ENCODE measurements at places on chromosomes 11 and 22. TPM values are rescaled to one million over a fixed set of nuclear protein-coding genes. Genes with fewer than 3 reads are reported as not detected.

GRCh38 chr11:27949951-27950738, 157.8 kb downstream of the KIF18A start:
- DNase-seq, result no peak

DNA sequence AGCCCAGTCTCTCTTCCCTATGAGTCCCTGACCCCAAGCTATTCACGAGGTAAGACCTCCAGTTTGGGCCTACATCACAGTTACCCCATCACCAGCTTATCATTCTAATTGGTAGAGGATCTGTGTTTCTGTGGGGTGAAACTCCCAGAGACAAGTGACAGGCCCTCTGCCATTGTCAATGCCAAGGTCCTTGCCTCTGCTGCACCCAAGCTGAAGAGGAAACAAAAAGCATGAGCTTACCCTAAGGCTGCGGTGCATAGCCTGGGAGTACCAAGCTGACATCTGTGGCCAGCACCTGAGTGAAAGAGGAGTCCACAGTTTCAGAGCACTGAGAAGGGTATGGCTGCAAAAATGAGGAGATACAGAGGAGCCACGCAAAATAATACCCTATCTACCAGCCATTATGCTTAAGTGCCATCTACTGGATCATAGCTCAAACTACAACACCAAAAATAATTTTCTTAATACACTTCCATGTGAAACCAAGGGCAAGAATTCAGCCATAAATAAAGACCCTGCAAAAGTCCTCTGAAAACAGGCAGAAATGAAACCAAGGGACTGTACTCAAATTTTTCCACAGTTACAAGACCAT, 62.3 kb upstream of the ANO5 start:
- no peak for DNase-seq

GRCh38 chr11:73340164-73340563, 32.1 kb downstream of the ARHGEF17 start:
- no peak for DNase-seq

DNA sequence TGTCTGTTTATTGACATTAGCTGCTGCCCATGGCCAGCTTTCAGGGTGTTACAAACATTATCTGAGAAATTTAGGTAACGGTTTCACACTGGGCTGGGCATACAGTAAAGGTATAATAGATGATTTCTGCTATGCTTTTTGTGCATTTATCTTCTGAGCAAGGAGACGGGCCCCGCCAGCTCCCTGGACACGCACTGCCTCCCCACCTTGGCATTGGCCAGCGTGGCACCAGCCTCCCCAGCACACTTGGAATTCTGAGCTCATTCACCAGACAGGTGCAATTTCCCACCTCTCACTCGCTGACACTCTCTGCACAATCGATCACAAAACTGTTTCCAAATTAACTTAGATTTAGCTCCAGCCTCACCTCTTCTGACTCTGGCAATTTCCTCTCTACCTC, 222.8 kb downstream of the CEP164 start:
- no peak for DNase-seq

DNA sequence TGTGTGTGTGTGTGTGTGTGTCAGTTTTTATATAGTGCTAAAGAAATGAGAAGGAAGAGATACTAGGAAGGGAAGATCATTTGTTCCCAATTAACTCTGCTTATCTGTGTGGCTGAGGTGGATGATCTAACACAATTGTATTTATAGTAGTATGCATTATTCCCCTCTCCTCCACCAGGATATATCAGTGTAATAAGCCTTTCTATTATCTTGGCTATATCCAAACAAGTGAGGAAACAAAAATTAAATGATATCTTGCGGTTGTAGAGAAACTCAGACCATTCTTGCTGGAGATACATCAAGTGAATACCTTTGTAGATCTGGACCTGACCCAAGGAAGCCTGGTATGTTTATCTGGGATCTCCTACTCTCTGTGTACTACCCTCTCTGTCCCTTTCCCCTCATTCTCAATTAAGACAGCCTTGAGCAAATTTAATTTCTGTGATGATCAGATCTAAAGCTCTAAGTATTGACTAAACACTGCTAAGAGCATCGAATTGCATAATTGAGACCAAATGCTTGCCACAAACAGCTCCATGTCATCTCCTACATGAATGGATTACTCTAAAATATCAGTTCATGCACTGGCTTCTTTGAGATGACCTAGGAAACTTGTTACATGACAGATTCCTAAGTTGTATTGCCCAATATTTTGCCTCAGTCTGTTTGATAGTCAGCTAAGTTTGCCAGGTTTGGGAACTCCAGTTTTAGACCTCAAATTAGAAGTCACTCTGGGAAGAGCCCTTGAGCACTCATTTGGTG, 185.3 kb upstream of the CTSC start:
- DNase-seq, result no peak

GRCh38 chr11:87908086-87908485, 267.2 kb downstream of the RAB38 start:
- no peak for DNase-seq

DNA sequence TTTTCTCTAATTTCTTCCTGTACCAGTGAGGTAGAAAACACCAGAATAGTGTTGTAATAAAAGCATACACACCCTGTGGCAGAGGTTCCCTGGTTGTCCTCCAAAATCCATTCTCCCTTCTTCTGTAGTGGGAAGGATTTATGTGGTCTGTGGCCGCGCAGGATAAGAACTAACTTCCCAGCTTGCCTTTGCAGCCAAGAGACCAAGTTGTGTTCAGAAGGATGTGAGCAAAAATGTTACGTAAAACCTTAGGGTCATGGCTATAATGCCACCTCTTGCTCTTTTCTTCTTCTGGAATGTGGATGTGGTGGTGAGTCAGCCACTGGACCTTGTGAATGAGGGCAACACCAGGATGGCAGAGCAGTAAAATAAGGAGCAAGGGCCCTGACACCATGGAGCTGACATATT, 28.4 kb downstream of the CCDC90B start:
- DNase-seq, result no peak

DNA sequence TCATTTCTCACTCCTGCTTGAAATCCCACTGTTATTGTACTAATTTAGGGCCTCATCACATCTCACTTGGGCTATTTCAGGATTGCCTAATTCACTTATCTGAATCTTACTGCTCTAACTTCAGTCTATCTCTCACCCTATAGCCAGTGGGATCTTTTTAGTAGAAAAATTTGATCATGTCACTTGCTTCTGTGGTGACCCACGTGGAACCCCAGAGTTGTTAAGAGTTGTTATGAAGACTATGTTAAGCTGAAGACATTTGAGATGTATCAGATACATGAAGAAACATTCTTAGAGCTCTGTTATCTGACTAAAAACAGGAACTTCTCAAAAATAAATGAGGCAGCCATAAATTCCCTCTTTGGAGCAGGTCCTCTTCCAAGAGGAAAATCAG, 1375.6 kb upstream of the TENM4 start:
- no peak for DNase-seq

GRCh38 chr11:83493917-83494316, 207.8 kb upstream of the CCDC90B start:
- no peak for DNase-seq

DNA sequence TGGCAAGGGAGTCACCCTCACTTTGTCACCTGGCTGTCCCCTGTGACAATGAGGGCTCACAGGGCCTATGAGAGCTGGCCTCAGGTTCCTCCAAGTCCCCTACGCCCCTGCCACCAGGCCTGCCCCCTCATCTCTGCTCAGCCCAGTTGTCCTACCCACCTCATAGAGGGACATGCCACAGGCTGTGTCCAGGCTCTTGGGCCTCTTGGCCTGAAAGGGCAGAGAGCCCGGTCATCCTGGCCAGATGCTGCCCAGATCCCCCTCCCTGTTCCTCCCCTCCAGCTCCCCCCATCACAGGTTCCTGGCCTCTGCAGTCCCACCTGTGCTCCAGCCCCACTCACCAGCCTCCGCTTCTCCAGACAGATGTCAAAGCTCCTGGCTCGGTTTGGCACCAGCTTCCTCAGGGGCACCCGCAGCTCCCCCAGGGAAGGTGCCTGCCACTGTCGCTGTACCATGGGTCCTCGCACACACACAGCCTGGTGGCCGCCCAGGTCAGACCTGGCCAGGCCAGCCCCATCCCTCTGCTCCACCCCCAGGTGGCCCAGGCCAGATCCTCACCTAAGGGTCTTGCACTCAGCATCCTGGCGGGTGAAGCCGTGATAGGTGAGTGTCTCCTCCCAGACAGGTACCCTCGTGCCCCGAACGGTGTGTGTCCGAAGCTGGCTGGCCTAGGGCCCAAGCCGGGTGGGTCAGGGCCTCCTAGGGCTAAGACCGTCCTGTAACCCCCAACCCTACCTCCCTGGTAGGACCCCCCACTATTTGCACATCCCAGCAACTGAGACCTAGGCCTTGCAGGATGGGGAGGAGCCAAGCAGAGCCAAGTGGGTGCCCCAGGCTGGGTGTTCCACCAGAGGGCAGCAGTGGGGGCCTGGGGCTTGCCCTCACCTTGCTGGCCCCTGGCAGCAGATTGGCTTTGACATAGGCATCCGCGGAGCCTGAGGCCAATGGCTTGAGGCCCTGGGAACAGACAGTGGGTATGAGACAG, 8.3 kb downstream of the NDUFV1 start:
- DNase-seq, result no peak

DNA sequence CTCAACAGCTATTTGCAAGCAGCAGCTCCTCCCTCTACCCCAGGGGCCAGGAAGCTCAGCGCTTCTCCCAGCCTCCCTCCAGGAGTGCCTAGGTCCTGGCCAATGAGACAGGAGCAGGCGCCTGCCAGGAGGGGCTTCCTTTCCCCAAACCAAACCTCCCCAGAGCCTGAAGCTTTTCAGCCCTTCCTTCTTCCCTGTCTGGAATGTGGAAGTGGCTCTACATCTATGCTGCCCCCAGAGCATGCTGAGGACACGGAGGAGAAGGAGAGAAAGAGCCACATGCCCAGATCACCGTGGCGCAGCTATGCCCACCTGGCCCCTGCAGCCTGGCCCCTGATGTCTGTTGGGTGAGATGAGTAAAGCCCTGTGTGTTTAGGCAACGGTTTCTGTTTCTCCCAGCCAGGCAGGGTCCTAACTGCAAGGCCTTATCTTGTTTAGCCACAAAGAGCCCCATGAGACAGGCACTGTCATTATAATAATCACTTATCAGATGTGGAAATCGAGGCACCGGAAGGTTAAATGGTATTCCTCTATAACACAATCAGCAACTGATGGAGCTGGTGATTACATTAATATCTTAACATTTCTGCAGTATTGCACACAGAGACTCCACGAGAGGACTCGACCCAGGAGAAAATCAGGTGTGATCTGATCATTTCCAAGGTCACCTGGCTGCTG, 315.8 kb downstream of the CTTN start:
- DNase-seq, result no peak

GRCh38 chr11:66277471-66278362, at the start of gene CNIH2:
CNIH2 (plus strand) TSS chr11:66278175; CDS start chr11:66278457, 282 bp downstream.
- DNase-seq, result no peak

DNA sequence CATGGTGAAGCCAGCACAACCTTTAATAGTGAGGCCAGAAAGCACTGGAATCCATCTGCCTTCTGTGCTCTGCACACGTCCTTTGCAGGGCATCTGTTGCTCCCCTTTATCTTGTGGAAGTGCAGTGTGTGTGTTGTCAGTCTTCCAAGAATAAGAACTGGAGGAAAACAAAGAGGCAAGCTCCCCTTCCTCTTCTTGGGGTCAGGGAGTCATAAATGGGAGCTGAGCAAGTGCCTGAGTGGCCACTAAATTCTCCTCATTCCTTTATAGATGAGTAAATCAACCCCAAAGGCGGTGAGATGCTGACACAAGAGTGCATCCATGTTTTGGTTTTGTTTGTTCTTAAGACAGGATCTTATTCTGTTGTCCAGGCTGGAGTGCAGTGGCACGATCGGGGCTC, 38.3 kb downstream of the WT1 start:
- DNase-seq, result no peak

DNA sequence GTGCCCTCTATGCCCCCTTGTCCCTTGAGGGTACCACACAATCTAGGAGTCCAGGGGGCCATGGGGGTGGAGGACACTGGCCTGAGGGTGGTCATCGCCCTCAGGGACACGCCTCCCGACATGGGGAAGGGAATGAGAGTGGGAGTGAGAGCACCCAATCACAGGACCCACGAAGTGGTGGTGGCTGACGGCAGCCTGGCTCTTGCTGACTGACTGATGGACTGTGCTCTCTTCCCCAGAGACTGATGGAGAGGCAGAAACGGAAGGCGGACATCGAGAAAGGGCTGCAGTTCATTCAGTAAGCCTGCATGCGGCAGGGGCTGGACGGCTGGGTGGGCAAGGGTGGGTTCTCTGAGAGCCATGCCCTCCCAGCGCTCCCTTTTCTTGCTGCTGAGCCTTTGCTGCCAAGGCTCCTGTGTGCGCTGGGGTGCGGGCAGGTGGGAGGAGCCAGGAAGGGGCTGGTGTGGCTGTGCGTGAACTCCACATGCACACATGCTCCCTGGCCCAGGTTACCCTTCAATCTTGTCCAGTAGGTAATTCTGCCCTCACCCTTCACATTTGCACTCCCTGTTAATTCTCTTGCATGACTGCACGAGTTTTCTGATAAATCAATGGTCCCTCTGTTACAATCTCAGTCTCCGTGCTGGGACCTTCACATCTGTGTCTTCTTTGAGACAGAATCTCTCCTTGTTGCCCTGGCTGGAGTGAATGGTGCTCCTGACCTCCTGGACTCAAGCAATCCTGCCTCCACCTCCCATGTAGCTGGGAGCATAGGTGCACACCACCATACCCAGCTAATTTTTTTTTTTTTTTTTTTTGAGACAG, 19.3 kb downstream of the ZC3H7B start:
- DNase-seq, result no peak

DNA sequence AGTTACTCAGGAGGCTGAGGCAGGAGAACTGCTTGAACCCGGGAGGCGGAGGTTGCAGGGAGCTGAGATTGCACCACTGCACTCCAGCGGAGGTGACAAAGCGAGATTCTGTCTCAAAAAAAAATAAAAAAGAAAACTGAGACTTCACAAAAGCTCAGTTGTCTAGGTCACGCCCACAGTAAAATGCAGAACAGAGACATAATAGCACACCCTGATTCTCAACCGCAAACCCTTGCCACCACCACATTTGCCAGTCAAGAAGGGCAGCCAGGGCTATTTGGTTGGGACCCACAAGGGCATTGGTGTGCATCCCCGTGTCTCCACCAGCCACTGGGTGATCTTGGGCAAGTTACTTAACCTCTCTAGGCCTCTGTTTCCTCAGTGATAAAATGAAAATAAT, 25.4 kb downstream of the CREB3L1 start:
- no peak for DNase-seq

Gene FXYD2
- total RNA-seq, result 3.2 TPM

Gene TMEM25
- total RNA-seq, result 2.7 TPM

Gene UCP3
- 2.7 TPM for total RNA-seq

Gene VSIG10L2
- total RNA-seq, result not detected

Gene SMTNL1
- not detected for total RNA-seq

Gene GP1BB
- 1.8 TPM for total RNA-seq
